ENCODE measurements at places on chromosomes 13 and 19.
A peak's percentile ranks its signal among the peaks of the same experiment; 100 is the strongest.

GRCh38 chr13:96728463-96728862 lies 265.8 kb downstream of the OXGR1 start:
- ATAC-seq = no peak

GRCh38 chr13:33816912-33817311 lies 1.0 kb upstream of the RFC3 start:
- no peak for ATAC-seq

- no peak for ATAC-seq
These were observed 29.0 kb upstream of the RNF17 start for GRCh38 chr13:24734950-24735349.

DNA sequence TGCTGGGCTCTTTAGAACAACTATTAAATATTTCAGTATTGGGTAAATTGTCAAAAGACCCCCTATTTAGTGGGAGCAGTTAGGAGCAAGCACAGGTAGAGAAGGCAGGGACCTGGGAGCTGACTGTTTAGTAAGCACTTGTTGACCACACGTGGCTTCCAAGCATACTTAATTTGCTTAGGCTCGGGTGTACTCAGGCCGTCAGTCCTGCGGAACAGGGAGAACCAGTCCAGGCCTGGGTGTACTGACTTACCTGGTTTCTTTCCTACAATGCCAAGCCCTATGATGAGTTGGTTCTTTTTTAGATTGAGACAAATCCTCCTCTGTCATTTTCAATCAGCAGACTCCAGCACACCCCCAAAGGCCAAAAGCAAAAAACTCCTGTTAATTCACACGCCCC lies 90.0 kb downstream of the WDFY2 start:
- no peak for ATAC-seq

DNA sequence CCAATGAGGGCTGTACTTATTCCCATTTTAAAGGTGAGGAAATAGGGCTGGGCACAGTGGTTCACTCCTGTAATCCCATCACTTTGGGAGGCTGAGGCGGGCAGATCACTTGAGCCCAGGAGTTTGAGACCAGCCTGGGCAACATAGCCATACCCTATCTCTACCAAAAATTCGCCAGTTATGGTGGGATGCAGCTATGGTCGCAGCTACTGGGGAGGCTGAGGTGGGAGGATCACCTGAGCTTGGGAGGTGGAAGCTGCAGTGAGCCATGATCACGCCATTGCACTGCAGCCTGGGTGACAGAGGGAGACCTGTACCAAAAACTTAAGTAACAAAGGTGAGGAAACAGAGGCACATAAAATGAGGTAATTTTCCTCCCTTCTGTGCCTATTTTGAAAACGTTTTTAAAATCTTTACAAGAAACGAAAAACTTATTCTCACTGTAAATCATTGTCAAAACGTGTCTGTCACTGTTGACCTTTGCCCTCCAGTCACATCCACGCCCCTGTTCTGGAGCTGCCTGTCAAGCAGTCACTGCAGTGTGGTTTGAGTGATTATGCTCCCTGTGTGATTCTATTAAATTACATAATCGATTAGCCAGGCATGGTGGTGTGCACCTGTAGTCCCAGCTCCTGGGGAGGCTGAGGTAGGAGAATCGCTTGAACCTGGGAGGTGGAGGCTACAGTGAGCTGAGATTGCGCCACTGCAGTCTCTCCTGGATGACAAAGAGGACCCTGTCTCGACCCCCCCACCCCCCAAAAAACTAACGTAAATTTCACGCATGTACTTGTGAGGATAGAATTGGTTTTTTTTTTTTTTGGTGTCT lies 12.5 kb downstream of the NOP53 start:
- no peak for ATAC-seq

- ATAC-seq = peak; percentile 29
These were observed 626 bp upstream of the BCL3 start for GRCh38 chr19:44747739-44748425.

DNA sequence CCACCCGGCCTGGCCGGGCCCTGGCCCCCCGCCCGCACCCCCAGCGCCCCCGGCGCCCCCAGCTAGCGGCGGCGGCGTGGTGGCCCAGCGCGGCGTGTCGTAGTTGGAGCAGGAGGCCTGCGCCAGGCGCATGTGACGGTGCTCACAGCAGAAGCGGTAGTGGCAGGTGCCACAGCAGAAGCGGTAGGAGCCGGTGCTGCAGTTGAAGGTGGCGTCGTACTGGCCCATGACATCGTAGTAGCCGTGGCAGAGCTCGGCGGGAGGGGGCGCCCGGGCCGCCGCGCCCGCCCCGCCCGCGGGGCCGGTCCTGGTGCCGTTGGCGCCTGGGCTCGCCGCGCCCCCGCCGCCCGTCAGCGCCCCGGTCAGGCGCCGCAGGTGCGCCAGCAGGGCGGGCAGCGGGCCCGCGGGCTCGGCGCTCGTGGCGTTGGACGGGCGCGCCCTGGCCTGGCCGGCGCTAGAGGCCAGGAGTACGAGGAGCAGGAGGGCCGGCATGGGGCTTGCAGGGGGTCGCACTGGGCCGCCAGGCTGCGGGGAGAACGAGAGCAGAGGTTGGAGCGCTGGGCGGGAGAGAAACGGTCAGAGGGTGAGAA lies 633 bp downstream of the SHISA7 start:
- no peak for ATAC-seq

DNA sequence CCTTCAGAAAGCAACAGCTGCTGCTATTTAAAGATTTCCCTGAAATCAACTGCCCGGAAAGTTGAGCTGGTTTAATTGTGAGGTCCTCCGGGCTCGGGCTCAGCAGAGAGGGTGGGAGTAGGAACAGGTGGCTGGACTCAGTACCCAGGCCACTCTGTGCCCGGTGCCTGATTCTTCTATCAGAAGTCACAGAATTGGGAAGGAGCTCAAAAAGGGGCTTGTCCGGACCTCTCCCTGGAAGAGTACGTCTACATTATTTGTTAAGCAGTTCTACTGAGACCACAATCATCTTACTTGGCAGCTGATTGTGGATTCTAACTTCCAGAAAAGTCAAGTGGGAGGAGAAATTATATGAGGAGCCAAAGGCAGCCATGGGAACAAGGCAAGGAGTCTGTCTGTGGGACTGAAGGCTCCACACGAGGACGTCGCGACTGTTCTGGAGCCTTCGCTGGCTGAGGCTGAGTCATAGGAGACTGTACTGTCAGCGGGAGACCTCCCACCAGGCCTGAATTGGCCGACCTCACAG lies 91.7 kb upstream of the ANKRD10 start:
- no peak for ATAC-seq
